Left kidney (tissue), 8 donors: ENCODE measurements at places on chromosomes 7 and 10. TPM values are rescaled to one million over a fixed set of nuclear protein-coding genes. Genes with fewer than 3 reads are reported as not detected.

Gene BICC1
- polyA plus RNA-seq = 98.1 TPM

DNA sequence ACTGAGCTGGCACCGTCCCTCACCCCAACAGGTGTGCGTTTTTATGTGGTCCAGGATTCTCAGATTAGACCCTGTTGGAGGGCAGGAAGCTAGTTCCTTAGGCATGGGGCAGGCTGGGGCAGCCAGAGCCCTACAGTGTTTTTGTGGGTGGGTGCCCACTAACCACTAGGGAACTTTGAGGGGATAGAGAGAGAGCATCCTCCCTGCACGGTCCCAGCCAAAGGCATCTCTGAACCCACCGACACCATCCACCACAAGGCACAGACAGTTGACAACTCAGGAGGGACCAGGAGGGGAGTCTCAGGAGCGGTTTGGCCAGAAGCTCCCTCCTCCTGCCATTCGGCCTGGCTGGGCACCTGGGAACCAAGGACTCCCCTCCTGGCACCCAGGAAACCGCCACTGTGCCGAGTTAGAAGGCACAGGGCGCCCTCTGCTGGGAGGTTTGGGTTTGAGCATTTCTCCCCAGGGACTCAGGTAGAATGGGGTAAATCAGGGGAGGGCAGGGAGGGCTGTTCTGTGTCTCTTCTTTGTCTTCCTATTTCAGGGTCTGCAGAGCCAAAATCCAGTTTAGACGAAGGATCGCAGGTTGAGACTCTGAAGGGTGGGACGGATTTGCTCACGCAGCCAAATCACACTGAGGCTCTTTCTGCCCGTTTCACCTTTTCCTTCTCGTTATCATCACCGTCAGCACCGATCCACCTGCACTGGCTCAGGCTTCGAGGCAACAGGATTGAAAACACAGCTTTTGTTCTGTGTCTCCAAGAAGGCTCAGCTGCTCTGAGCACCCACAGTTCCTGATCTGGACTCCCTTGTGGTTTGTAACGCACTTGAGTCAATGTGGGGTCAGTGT is 84.8 kb upstream of the COL13A1 start:
- no peak for DNase-seq

Gene AUTS2
- polyA plus RNA-seq = 110 TPM

Gene FBXL13
- 4.3 TPM for polyA plus RNA-seq

Gene SH2D4B
- polyA plus RNA-seq = 0.15 TPM

DNA sequence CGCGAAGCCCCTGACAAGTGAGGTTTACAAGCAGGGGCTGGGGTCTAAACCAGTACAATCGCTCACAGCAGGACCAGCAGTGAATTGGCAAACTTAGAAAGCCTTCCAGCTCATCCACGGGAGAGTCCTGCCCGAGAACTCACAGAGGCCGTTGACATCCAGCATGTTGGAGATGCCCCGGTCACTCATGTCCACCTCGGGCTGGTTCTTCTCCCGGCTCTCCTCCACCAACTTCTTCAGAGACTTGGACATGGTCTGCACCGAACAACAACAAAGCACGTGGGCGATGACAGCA is 447 bp downstream of the RSU1 start:
- no peak for DNase-seq

GRCh38 chr10:69497611-69498390 is 46.5 kb downstream of the TSPAN15 start:
- no peak for DNase-seq

Gene EBLN1
- not detected for polyA plus RNA-seq

Gene LBX1
- not detected for polyA plus RNA-seq

Gene NPC1L1
- polyA plus RNA-seq = 2.3 TPM

Gene FAM25C
- polyA plus RNA-seq = not detected

GRCh38 chr7:145031162-145031561 is 195.3 kb upstream of the TPK1 start:
- no peak for DNase-seq

GRCh38 chr10:71720288-71720687 is 710 bp upstream of the C10orf105 start:
- DNase-seq = no peak

GRCh38 chr7:78863281-78863680 is 590.2 kb downstream of the MAGI2 start:
- peak; percentile 14 for DNase-seq

GRCh38 chr10:46282842-46283574 is 3.8 kb upstream of the ANTXRL start:
- peak; percentile 52 for DNase-seq
